ENCODE measurements at places on chromosomes 2 and 18. TPM values are rescaled to one million over a fixed set of nuclear protein-coding genes. Genes with fewer than 3 reads are reported as not detected.

Gene CFAP221
- total RNA-seq = 0.30 TPM

Gene SERPINB5
- total RNA-seq = not detected

- no peaks in the 10 kb centered on the region for H3K36me3 ChIP-seq
- H3K4me1 ChIP-seq = no peaks in the 10 kb centered on the region
- no peak overlapping the region for H3K4me3 ChIP-seq
- DNase-seq = no peak
- H3K27me3 ChIP-seq = no peaks in the 10 kb centered on the region
Measured at GRCh38 chr2:26542676-26543505, 65.0 kb upstream of the OTOF start.

- no peaks in the 10 kb centered on the region for H3K36me3 ChIP-seq
- H3K4me1 ChIP-seq = peaks cover 54% of the 10 kb centered on the region
- H3K27me3 ChIP-seq = no peaks in the 10 kb centered on the region
- no peak overlapping the region for H3K4me3 ChIP-seq
Measured at GRCh38 chr2:217953531-217953932, 49.3 kb downstream of the TNS1 start.

GRCh38 chr2:40851661-40852060 is 399.8 kb upstream of the SLC8A1 start:
- no peak overlapping the region for H3K4me3 ChIP-seq
- no peaks in the 10 kb centered on the region for H3K36me3 ChIP-seq
- DNase-seq = no peak
- no peaks in the 10 kb centered on the region for H3K27me3 ChIP-seq

DNA sequence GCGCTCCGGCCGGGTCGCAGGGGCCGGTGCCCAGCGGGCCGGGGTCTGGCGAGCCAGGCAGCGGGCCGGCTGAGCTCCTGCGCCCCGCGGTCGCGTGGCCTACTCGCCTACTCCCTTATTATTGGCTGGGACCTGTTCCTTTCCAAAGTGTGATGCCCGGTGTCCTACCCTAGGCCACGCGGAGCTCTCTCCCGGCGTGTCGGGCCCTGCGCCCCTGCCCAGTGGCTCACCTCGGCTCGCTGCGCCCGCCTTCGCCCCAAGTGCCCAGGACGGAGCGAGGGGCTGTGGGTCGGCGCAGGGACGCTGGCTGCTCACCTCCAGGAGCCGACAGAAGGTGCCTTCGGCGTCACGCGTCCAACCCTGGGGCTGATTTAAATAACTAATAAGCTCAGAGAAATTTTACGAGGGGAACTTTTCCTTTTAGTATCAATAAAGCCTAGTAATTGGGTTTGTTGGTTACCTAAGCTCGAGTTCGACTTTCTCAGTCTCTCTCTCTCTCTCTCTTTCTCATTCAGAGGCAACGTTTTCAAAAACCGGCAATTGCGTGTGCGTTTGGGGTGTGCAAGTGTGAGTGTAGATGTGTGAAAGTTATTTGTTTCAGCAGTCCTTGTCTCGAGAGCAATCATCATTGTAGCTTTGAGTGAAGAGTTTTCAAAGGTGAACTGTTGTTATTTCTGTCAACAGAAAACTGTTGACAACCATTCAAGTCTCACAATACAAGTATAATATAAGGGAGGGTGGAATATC is 7.0 kb upstream of the SATB2 start:
- peak overlapping the region; percentile 35 for H3K4me3 ChIP-seq
- no peaks in the 10 kb centered on the region for H3K4me1 ChIP-seq
- DNase-seq = no peak

Gene FIGLA
- not detected for total RNA-seq

DNA sequence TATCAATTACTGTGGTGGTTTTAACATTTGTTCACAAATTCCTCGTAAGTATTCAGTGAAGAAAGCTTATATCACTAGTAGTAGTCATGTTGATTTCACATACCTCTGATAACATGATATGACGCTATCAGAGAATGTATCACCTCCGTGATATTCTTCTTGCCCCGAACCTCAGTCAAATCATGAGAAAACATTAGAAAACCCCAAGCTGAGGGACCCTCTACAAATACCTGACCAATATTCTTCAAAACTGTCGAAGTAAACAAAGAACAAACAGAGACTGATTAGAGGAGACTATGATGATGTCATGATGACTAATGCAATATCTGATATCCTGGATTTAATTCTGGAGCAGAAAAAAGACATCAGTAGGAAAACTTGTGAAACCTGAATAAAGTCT is 85.6 kb upstream of the SPOPL start:
- H3K27me3 ChIP-seq = no peaks in the 10 kb centered on the region
- no peak overlapping the region for H3K27ac ChIP-seq
- no peak overlapping the region for H3K4me3 ChIP-seq
- H3K36me3 ChIP-seq = no peaks in the 10 kb centered on the region

GRCh38 chr2:18701981-18702380 is 112.6 kb upstream of the NT5C1B start:
- H3K4me3 ChIP-seq = no peak overlapping the region
- no peaks in the 10 kb centered on the region for H3K36me3 ChIP-seq
- DNase-seq = no peak
- H3K27ac ChIP-seq = no peak overlapping the region
- no peaks in the 10 kb centered on the region for H3K4me1 ChIP-seq

Gene VWA3B
- not detected for total RNA-seq

Gene SP110
- total RNA-seq = 26.7 TPM

GRCh38 chr2:216328347-216328746 is 43.9 kb downstream of the MARCHF4 start:
- H3K4me3 ChIP-seq = no peak overlapping the region
- H3K36me3 ChIP-seq = no peaks in the 10 kb centered on the region
- H3K27me3 ChIP-seq = no peaks in the 10 kb centered on the region
- DNase-seq = no peak
- H3K4me1 ChIP-seq = no peaks in the 10 kb centered on the region
- no peak overlapping the region for H3K27ac ChIP-seq

DNA sequence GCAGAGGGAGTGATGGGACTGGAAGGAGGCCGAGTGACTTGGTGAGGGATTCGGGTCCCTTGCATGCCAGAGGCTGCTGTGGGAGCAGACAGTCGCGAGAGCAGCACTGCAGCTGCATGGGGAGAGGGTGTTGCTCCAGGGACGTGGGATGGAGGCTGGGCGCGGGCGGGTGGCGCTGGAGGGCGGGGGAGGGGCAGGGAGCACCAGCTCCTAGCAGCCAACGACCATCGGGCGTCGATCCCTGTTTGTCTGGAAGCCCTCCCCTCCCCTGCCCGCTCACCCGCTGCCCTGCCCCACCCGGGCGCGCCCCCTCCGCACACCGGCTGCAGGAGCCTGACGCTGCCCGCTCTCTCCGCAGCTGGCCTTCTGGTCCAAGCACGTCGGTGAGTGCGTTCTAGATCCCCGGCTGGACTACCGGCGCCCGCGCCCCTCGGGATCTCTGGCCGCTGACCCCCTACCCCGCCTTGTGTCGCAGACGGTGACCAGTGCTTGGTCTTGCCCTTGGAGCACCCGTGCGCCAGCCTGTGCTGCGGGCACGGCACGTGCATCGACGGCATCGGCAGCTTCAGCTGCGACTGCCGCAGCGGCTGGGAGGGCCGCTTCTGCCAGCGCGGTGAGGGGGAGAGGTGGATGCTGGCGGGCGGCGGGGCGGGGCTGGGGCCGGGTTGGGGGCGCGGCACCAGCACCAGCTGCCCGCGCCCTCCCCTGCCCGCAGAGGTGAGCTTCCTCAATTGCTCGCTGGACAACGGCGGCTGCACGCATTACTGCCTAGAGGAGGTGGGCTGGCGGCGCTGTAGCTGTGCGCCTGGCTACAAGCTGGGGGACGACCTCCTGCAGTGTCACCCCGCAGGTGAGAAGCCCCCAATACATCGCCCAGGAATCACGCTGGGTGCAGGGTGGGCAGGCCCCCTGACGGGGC is 4.6 kb downstream of the PROC start:
- peaks cover 15% of the 10 kb centered on the region for H3K4me1 ChIP-seq
- peaks cover 4% of the 10 kb centered on the region for H3K36me3 ChIP-seq
- no peak overlapping the region for H3K27ac ChIP-seq
- no peak for DNase-seq

DNA sequence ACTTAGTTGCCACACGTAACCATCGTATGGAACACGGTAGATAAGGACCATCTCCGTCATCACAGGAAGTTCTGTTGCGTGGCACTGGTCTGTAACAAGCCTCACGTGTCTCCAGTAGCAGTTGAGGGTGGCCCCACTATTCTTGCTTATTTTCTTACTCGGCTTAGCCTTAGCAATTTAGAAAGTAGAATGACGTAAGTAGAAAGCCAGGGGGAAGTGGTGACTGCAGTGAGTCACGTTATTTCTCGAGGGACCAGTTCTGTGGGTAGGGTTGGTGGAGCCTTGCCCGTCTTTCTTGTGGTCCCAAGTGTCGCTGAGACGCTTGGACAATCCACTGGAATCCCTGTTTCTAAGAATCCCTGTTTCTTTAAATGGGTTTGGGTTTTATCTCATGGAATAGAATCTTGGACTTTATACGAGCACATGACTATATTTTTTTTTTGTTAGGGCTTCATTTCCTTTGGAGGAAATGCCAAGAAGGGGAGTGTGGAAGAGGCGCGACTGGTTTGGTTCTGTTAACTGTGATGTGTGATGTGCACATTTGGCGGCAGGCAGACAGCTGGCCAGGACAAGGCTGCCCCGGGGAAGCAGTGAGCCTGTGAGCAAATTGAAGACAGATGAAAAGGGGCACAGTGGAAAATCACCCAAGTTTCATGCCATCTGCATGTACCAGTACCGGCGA is 96.2 kb downstream of the CABLES1 start:
- no peaks in the 10 kb centered on the region for H3K27me3 ChIP-seq
- H3K4me1 ChIP-seq = no peaks in the 10 kb centered on the region
- H3K27ac ChIP-seq = peak overlapping the region; percentile 76
- no peaks in the 10 kb centered on the region for H3K36me3 ChIP-seq
- H3K4me3 ChIP-seq = no peak overlapping the region
- DNase-seq = peak; percentile 76

GRCh38 chr2:169344736-169345485 is 17.4 kb downstream of the LRP2 start:
- no peak for DNase-seq
- no peaks in the 10 kb centered on the region for H3K4me1 ChIP-seq
- no peak overlapping the region for H3K4me3 ChIP-seq
- H3K27me3 ChIP-seq = no peaks in the 10 kb centered on the region

Gene KIF5C
- 25.1 TPM for total RNA-seq

Gene TNS1
- total RNA-seq = 648 TPM

Gene ALLC
- 16.6 TPM for total RNA-seq

Gene CELF4
- not detected for total RNA-seq

GRCh38 chr2:64295326-64296139 is 151.3 kb upstream of the PELI1 start:
- H3K27ac ChIP-seq = no peak overlapping the region
- no peaks in the 10 kb centered on the region for H3K4me1 ChIP-seq
- H3K27me3 ChIP-seq = no peaks in the 10 kb centered on the region

- no peak for DNase-seq
- H3K27me3 ChIP-seq = no peaks in the 10 kb centered on the region
- no peaks in the 10 kb centered on the region for H3K4me1 ChIP-seq
- H3K4me3 ChIP-seq = no peak overlapping the region
- H3K36me3 ChIP-seq = no peaks in the 10 kb centered on the region
Measured at GRCh38 chr2:23684395-23685176, 242.3 kb downstream of the ATAD2B start.

Gene TRIM43
- total RNA-seq = not detected

DNA sequence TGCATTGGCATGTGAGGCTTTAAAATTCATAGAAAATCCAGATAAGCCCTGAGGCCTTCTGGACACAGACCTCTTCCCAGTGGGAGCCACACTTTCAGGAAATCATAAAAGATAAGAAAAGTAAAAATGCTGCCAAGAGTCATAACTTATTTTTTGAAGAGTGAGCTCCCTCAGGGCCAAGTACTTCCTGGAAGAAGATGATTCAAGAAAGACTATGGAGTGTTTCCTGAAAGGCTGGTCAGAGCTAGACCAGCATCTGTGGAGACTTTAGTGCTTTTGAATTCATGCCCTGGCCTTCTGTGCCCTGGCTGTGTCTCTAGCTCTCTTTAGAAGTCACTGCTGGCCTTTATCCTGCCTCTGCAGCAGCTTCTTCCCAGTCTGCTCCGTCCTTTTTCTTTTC is 6.4 kb upstream of the XDH start:
- H3K36me3 ChIP-seq = no peaks in the 10 kb centered on the region
- H3K4me3 ChIP-seq = no peak overlapping the region
- no peak for DNase-seq
- H3K27me3 ChIP-seq = no peaks in the 10 kb centered on the region
- H3K27ac ChIP-seq = no peak overlapping the region
- no peaks in the 10 kb centered on the region for H3K4me1 ChIP-seq

DNA sequence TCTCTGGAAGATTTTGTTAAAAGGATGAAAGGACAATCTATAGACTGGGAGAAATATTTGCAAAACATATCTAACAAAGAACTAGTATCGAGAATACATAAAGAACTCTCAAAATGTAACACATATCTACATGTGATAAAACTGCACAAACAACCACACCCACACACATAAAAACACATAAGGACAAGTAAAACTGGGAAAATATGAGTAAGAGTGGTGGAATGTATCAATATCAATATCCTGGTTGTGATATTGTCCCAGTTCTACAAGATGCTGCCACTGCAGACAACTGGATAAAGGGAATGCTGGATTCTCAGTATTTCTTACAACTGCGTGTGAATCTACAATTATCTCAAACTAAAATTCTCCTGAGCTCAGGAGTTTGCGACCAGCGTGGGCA is 9.3 kb downstream of the VPS4B start:
- H3K27me3 ChIP-seq = no peaks in the 10 kb centered on the region
- DNase-seq = no peak
- no peaks in the 10 kb centered on the region for H3K4me1 ChIP-seq
- H3K27ac ChIP-seq = no peak overlapping the region
- H3K36me3 ChIP-seq = peaks cover 82% of the 10 kb centered on the region
- no peak overlapping the region for H3K4me3 ChIP-seq

DNA sequence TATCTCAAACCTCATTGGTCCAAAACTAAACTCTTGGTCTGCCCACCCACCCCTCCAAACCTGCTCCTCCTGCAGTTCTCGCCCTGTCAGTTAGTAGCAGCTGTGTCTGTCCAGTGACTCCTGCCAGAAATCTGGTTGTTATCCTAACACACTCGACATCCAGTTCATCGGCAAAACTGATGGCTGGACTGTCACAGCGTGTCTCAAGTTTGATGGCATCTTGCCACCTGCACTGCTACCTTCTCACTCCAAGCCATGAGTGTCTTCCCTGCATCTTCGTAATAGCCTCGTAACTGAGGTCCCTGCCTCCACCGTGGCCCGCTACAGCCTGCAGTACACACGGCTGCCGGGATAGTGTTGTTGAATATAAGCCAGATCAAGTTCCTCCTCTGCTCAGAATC is 470.1 kb upstream of the RAB12 start:
- no peak for DNase-seq
- peaks cover under 1% of the 10 kb centered on the region for H3K36me3 ChIP-seq
- no peaks in the 10 kb centered on the region for H3K27me3 ChIP-seq

DNA sequence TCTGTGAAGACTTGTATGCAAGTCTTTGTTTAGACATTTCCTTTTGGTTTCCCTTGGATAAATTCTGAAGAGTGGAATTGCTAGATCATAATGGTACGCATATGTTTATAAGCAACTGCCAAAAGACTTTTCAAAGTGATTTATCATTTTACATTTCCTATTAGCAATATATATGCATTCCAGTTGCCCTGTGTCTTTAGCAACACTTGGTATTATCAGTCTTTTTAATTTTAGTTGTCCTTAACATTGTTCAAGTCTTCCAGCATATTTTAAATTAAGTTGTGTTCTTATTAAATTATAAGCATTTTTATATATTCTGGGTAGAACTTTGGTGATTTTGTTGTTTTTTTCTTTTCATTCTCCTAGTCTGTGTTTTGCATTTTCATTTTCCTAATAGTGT is 81.8 kb downstream of the EML6 start:
- no peaks in the 10 kb centered on the region for H3K36me3 ChIP-seq
- no peaks in the 10 kb centered on the region for H3K4me1 ChIP-seq
- no peak overlapping the region for H3K4me3 ChIP-seq
- DNase-seq = no peak

Gene IL36RN
- total RNA-seq = not detected

Gene ATP9B
- 61.3 TPM for total RNA-seq

- H3K4me3 ChIP-seq = no peak overlapping the region
- DNase-seq = no peak
- no peaks in the 10 kb centered on the region for H3K27me3 ChIP-seq
Measured at GRCh38 chr18:3153107-3153704, 66.6 kb downstream of the MYOM1 start.

Data from tibial nerve (tissue), 4 donors.